Motor neuron (in vitro differentiated cells): ENCODE measurements at places on chromosomes 11 and 22.
A peak's percentile ranks its signal among the peaks of the same experiment; 100 is the strongest.

- no peak for ATAC-seq
Observed at GRCh38 chr11:3775736-3776406, 21.5 kb downstream of the NUP98 start.

DNA sequence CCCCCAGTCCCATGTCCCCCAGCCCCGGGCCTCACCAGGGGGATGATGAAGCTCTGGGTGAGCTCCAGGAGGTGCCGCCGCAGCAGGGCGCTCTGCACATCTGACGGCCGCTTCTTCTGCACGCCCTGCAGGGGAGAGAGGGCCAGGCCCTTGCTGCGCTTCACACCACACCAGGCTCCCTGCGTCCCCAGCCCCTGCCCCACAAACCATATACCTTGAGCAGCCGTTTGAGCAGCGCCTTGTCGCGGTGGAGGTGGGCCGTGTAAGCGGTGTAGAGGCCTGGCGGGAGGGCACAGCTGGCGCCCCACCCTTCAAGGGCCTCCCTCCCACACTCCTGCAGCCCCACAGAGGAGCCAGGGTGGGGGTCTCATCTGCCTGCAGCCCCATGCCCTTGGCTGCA is 6.2 kb upstream of the PLXNB2 start:
- no peak for ATAC-seq

DNA sequence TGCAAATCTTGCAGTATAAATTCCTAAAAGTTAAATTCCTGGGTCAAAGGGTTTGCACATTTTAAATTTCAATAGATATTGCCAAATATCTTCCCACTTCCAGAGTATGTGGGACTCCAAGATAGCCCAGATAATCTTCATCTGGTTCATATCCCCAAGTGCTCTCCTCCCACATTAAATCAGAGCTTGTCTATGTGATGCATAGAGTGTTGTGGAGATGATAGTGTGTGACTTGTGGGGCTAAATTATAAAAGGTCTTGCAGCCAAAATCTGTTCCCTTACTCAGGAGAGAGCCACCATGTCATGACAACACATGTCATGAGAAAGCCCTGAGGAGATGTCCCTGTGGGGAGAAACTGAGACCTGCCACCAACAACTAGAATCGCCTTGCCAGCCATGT is 39.9 kb upstream of the TEAD1 start:
- ATAC-seq = no peak

- ATAC-seq = peak; percentile 95
Observed at GRCh38 chr11:64694821-64695365, 28.1 kb downstream of the NRXN2 start.

- no peak for ATAC-seq
Observed at GRCh38 chr11:2114430-2115241, 24.6 kb downstream of the IGF2 start.

GRCh38 chr22:25362883-25363240 is 143.4 kb downstream of the CRYBB2 start:
- no peak for ATAC-seq

DNA sequence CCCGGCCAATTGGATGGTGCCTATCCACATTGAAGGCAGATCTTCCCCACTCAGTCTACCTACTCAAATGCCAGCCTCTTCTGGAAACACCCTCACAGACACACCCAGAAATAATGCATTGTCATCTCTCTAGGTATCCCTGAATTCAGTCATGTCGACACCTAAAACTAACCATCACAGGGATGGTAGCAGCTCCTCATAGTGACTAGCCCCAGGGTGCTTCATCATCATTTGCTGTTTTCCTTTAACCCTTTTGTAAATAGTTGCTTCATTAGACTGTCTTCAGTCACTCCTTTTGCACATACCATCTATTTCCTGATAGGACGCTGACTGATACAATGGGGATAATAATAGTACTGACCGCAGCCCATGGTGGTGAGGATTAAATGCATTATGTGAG is 18.8 kb upstream of the AMOTL1 start:
- no peak for ATAC-seq

- ATAC-seq = no peak
Observed at GRCh38 chr22:24148266-24149197, 32.8 kb upstream of the SUSD2 start.

GRCh38 chr11:133163463-133164419 is 368.6 kb downstream of the OPCML start:
- ATAC-seq = peak; percentile 93

DNA sequence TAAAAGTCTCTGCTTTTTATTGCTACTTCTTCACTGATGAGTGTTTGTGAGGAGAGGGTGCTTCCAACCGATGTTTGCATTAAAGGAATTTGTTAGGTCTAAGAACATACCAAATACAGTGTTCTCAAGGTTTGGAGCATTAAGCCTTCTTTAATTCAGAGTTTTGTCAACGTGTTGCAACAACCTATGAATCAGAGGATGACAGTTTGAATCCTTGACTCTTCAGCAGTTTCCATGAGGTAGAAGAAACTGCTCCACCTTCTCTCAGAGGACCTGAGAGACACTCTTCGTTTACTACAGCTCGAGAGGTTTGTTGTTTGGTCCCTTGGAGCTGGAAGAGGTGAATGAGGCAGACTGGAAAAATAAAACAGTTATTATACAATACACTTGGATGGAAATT is 55.7 kb downstream of the NCAM1 start:
- ATAC-seq = no peak

DNA sequence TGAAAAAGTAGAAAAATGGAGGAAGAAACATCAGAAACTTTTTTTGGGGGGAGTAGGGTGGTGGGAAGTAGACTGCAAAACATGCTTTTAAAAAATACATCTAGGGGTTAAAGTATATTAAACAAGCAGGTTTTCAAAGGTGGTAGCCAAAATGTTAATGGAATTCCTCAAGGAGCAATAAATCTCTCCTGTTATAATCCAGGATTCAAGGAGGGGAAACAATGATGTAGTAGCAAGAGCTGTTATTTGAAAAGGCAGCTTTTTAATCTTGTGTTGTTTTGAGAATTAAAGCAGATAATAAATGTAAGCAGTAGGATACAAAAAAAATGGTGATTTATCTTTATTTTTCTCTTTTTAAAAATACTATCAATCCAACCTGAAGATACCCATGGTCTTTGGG is 736.5 kb upstream of the CCDC90B start:
- peak; percentile 49 for ATAC-seq

- no peak for ATAC-seq
Observed at GRCh38 chr11:132844956-132845696, 687.2 kb downstream of the OPCML start.

DNA sequence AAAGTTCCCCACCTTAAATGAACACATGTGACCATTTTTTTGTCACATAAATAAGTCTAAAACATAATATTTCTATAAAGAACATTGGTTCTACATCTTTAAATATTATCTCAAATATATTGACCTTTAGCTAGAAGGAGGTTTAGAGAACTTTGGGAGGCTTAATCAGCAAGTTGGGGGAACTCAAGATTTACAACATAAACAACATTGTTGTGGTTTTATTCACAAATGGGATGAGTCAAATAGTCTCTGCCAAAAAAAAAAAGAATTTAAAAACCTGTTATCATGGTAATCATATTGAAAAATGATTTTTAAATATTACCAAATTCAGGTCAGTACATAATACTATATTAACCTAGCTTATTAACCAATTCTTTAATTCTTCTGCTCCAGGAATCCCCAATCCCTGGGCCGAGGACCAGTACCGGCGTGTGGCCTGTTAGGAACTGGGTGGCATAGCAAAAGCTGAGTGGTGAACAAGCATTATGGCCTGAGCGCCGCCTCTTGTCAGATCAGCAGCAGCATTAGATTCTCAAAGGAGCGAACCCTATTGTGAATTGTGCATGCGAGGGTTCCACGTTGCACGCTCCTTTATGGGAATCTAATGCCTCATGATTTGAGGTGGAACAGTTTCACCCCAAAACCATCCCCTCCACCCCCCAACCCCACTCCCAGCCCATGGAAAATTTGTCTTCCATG is 98.2 kb downstream of the RDX start:
- ATAC-seq = no peak

DNA sequence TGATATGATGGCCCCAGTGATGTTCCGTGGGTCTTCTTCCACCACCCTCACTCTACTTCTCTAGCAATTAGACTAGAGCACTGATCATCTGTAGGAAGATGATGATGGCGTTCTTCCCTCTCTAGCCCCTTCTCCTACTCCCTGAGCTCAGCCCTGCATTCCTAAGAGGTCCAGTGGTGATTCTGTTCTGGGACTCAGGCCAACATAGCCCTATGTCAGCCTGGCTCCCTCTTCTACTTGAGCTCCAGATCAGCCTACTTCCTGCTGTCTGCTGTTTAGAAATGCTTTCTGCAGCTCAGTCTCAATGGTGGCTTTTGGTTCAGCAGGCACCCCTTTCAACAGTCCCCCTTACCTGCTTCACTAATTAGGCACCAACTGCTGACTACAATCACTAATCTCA is 86.1 kb upstream of the ZBED5 start:
- no peak for ATAC-seq

GRCh38 chr11:45468267-45468856 is 182.2 kb upstream of the SYT13 start:
- ATAC-seq = peak; percentile 55

DNA sequence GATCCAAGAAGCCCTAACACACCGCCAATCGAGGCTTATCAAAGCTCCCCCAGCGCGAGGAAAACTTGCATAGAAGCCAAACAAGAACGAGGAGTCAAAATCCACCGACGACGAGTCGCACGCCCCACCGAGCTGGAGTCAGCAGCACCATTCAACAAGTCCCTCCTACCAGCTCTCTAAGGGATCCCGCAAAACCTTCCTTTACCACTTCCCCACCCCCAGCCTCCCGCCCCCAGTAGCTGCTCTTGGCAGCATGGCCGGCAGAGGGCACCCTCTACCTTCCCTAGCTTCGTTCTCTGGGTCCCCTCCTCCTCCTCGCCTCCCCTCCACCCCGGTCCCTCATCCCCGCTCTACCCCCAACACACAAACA is 1.4 kb downstream of the BDNF start:
- peak; percentile 79 for ATAC-seq

DNA sequence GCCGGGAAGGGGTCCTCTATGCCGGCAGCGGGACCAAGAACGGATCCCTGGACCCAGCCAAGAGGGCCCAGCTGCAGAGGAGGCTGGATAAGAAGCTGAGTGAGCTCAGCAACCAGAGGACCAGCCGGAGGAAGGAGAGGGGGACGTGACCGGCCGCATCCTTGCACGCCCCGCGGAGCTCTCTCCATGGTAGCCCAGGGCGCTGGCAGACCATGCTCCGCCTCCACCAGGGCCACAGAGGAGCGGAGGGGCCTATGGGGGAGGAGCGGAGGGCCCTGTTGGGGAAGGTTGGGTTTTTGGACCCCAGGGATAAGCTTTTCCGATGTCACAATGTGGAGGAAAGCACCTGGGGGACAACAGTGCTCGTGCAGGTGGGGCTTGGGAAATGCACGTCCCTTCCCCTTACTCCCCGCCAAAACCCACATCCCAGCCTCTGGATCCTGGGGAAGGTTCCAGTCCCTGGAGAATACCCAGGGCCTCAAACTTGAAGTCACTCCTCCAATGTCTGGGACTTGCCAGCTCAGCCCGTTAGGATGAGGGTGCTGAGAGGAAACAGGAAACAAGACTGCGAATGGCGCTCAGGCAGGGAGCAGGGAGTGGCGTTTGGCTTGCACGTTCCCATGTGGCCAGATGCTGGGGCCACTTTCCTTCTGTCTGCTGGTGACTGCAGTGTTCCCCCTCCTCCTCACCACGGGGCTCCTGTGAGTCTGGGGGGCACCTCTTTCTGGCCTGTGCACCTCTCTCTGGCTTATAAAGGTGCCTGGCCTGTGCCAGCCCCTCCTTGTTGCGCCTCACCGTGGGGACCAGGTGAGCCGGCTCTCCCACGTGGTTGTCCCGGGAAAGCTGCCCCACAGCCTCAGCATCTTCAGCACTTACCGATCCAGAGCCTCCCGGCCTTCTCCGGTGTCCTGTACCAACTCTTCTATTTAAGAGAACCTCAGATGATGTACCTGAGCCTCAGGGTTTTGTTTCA is 36.2 kb downstream of the IGHMBP2 start:
- ATAC-seq = no peak

DNA sequence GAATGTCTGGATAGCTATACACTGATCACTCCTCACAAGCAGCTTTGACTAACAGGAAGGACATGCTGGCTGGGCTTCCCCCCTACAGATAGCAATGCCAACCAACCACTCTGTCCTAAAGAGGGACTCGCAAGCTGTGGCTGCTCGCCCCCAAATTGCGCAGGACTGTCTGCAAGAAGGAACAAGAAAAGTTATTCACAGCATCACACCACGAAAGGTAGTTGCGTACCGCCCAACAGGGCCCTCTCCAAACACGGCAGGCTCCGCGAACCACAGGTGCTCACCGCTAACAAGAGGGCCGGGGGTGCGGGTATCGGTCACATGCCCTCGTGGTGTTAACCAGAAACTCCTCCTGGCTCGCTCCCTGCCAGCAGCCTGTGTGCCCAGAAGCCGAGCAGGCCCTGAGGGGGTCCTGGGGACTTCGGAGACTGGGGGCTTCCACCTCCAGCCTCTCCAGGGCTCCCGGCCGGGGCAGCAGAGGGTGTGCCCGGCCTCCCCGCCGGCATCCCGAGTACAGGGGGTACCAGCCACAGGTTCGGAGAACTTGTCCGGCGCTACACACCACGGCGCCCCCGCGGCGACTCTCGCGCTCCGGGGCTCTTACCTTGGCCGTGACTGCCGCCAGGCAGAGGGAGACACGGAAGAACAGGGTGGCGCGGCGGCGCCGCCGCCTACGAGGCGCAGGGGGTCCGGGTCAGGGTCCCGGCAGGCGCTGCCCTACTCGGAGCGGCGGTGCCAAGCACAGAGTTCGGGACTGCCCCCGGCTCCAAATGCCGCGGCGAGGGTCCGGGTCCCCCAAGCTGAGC is 682 bp downstream of the LARGE1 start:
- ATAC-seq = no peak

DNA sequence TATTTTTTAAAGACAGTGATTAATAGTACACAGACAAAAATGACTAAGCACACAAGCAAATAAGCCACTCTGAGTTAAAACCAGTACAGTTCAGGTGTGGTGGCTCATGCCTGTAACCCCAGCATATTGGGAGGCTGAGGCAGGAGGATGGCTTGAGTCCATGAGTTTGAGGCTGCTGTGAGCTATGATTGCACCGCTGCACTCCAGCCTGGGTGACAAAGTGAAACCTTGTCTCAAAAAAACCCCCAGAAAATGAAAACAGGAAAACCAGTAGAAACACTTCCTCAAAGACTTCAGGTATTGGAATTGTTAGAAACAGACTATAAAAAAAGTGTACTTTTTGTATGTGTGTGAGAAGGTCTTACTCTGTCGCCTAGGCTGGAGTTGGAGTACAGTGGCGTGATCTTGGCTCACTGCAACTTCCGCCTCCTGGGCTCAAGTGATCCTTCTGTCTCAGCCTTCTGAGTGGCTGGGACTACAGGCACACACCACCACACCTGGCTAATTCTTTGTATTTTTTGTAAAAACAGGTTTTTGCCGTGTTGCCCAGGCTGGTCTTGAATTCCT is 33.0 kb downstream of the PPP6R2 start:
- no peak for ATAC-seq

- ATAC-seq = no peak
Observed at GRCh38 chr22:48662476-48663135, 1165.1 kb downstream of the BRD1 start.

GRCh38 chr22:30421695-30422480 is 3.7 kb upstream of the MTFP1 start:
- no peak for ATAC-seq
